CD4-positive, CD25-positive, alpha-beta regulatory T cell (primary cell): ENCODE measurements at places on chromosomes 3 and 15.
A peak's percentile ranks its signal among the peaks of the same experiment; 100 is the strongest.

DNA sequence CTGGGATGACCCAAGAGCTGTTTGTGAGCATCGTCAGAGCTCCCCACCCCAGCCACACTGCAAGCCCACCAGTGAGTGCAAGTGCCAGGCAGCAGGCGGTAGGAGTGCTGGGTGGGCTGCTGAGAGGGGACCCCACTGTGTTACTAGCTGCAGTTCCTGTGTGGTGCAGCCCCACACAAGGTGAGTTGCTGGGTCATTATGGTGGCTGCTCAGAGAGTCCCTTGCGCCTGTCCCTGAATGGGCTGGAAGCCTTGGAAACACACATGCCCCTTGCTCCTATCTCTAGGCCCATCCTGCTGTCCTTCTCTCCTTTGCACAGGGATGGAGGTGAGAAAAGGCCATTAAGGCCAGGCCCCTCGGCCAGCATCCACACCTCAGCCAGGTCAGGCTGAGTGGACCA is 83.7 kb downstream of the SEC22A start:
- DNase-seq: no peak

DNA sequence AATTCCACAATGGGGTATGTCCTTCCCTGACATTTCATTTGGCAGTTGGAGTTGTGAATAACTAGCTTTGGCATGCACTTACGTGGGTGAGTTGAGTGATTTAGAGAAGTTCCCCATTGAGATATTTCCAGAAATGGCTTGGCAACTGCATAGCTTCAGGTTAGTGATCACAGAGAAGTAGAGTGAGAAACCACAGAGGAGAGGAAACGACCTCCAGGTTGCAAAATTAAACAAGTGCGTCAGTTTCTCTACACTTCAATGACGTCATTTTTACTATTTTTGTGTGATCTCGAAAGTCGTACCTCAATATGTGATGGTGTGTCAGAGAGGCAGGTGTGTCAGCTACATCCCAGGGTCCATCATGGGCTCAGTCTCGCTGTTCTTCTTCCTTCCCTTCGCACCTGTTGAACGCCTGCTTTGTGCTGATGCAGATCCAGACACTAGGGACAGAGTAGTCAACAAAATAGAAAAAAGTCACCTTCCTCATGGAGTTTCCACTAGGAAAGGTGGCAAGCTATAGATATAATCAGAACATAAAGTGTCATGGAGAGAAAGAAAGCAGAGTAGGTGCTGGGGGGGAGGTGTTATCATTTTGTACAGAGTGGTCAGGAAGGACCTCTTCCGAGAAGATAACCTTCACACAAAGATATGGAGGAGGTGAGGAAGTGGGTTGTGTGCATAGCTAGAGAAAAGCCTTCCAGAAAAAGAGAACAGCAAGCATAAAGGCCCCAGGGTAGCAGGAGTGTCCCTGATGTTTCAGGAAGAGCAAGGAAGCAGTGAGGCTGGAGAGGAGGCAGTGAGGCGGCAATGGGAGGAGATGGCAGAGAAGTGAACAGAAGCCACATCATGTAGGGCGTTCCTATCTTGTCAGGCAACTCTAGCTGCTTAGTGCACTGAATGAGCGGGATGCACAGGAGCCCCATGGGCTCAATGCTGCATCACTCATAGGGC is 75.6 kb downstream of the MCTP2 start:
- no peak for DNase-seq

DNA sequence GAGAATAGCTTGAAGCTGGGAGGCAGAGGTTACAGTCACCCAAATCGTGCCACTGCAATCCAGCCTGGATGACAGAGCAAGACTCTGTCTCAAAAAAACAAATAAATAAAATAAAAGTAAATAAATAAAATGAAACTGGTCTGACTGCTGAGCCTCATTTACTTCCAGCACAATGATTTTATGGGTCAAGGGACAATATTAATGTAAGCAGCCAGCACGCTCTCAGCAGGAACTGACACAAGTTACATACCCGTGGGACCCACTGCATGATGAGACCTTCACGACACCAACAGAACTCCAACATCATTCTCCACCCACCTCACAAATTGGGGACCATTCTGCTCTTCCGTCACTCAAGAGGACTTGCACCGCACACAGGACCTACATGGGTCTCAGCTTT is 230.3 kb downstream of the MAGI1 start:
- DNase-seq: no peak

GRCh38 chr3:13045241-13045903 is 27.9 kb downstream of the IQSEC1 start:
- no peak for DNase-seq

DNA sequence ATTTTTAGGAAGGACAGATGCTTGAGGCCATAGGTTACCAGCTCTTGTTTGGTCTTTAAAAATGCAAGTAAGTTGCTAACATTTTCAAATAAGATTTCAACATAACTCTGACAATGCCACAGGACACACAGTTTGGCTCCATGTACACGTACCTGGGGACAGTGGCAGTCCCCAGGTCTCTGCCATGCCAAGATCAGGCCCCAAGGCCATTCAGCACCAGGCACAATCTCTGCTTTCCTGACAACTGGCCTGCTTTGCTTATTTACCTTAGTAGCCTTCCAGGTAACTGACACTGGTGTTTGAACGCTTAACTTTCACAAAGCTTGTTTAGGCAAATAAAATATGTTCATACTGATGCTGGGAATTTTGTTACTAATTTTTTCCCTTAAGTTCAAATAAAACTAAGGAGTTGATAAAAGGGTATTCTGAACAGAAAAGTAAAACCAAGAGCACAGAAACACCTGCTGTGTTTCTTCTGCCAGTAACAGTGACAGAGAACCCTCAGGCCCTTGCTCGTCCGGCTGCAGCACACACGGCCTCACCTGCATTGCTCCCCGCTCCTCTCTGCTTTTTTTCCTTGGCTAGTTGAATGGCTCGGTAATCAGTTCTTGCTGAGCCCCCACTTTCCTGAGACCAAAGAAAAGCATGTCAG is 16.5 kb downstream of the ZXDC start:
- no peak for DNase-seq

GRCh38 chr3:165919284-165919683 is 82.1 kb upstream of the BCHE start:
- DNase-seq: no peak

DNA sequence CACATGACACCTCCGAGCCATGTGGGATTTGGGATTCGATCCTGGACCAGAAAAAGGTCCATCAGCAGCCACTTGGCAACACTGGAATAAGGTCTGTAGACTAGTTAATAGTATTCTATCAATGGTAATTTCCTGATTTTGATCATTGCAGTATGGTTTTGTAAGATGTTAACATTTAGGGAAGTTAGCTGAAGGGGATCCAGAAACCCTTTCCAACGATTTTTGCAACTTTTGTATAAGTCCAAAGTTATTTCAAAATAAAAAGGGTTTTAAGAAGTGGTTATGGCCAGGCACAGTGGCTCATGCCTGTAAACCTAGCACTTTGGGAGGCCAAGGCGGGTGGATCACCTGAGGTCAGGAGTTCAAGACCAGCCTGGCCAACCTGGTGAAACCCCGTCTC is 10.2 kb downstream of the BDH1 start:
- DNase-seq: no peak

- DNase-seq: no peak
Observed at GRCh38 chr3:45773714-45774449, 22.5 kb downstream of the SLC6A20 start.

DNA sequence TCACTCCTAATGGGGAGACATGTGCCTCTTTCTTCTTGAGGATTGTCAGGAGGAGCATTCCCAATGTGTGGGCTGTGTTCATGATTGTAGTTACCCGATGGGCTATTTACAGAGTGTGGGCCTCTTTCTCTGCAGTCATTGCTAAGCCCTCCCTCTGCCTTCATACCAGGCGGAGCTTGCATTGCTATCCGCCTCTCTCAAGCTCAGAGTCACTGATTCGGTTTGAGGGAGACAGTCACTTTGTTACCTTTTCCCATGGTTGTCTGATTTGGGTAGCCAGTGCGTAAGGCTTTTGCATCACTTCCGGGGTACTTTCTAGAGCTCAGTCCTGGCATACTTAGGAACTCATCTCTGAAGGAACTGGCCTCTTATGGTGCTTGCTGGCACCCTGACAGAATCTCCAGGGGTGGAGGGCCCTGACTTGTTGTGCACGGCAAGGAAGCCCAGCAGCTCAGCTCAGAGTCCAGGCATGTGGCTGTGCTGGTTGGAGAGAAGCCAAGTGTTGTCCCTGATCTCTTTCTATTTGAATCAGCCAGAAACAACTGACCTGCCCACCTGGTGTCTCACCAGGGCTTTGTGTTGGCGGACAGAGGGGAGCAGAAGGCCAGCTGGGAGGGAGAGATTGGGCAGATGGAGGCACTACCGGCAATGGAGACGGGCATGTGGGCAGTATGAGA is 79.8 kb downstream of the EPHB1 start:
- no peak for DNase-seq

GRCh38 chr3:61730056-61730455 is 168.7 kb downstream of the PTPRG start:
- DNase-seq: no peak

GRCh38 chr3:182294256-182294655 is 499.0 kb upstream of the ATP11B start:
- DNase-seq: no peak

- DNase-seq: no peak
Observed at GRCh38 chr3:104578558-104578957, 788.2 kb upstream of the ALCAM start.

DNA sequence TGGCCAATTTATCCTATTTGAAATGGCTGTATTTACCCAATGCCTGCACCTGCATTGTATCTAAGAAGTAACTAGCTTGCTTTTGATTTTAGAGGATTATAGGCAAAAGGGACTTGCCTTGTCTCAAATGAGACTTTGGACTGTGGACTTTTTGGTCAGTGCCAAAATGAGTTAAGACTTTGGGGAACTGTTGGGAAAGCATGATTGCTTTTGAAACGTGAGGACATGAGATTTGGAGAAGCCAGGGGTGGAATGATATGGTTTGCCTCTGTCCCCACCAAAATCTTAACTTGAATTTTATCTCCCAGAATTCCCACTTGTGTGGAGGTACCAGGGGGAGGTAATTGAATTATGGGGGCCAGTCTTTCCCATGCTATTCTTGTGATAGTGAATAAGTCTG is 1505.4 kb downstream of the SI start:
- DNase-seq: no peak

GRCh38 chr3:142892714-142893113 is 3.8 kb upstream of the PCOLCE2 start:
- DNase-seq: no peak

DNA sequence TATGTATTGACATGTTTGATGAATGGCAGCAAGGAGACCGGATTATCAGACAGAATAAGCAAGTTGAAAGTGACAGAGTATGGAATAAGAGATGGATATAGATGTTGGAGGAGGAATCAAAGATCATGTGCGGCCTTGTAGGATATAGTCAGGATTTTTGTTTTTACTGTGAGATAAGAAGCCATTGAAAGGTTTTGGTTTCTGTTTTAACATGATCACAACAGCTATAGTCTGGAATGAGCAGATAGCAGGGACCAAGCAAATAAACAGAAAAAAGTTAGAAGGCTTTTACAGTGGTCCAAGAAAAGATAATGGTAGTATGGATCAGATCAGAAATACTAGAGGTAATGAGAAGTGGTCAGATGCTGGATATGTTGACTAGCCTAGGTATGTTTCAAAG is 52.6 kb downstream of the SLC12A6 start:
- no peak for DNase-seq

- DNase-seq: no peak
Observed at GRCh38 chr3:141405591-141405990, 37.3 kb downstream of the ZBTB38 start.

GRCh38 chr3:173584093-173584837 is 186.7 kb downstream of the NLGN1 start:
- peak; percentile 1 for DNase-seq

DNA sequence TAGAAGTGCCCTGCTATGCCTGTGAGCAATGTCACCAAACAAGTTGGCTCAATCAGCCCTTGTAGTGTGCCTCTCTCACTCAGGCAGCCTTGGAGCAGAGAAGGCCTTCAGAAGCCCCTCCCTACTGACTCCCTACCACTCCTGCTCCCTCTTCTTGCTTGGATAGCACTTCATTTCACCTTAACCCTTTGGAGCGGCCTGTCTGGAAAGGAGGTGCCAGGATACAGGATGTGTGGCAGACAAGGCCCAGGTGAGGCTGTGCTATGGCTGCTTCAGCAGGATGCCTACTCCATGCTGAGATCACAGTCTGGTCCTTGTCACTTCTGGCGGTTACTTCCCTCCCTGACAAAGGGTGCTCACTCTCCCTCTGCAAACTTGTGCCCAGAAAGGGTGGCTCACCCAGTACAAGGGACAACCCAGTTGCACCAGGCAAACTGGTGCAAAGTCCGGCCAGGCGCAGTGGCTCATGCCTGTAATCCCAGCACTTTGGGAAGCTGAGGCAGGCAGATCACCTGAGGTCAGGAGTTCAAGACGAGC is 1.1 kb downstream of the MON1A start:
- no peak for DNase-seq

- DNase-seq: no peak
Observed at GRCh38 chr15:85554852-85555521, 174.6 kb downstream of the AKAP13 start.

GRCh38 chr3:146322216-146322817 is 71.4 kb upstream of the PLSCR4 start:
- DNase-seq: no peak

DNA sequence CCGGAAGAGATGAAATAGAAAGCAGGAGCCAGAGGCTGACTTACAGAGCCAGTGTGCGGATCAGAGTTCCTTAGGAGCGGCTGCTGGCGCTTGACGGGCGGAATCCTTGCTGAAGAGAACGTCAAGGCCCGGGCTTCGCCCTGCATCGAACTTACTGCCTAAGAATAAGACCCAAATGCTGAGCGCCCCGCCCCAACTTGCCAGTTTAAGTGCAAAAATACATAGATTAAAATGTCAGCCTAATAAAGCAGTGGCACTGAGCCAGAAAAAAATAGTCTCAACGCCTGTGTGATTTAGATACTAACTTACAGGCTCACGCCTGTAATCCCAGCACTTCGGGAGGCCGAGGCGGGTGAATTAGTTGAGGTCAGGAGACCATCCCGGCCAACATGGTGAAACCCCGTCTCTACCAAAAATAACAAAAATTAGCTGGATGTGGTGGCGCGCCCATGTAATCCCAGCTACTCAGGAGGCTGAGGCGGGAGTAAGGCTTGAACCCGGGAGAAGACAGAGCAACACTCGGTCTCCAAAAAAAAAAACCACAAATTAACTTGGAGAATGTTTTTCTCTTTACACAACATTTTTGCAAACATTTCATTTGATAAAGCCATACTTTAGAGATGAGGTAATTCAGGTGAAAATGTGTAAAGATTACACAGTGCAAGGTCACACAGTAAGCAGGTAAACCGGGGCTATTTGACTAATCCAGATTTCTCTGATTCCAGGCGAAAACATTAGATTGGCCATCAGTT is 1.2 kb upstream of the UBP1 start:
- no peak for DNase-seq
